ENCODE measurements at places on chromosomes 5 and 9. TPM values are rescaled to one million over a fixed set of nuclear protein-coding genes. Genes with fewer than 3 reads are reported as not detected.
A peak's percentile ranks its signal among the peaks of the same experiment; 100 is the strongest.

Gene STOM
- total RNA-seq: 199 TPM

DNA sequence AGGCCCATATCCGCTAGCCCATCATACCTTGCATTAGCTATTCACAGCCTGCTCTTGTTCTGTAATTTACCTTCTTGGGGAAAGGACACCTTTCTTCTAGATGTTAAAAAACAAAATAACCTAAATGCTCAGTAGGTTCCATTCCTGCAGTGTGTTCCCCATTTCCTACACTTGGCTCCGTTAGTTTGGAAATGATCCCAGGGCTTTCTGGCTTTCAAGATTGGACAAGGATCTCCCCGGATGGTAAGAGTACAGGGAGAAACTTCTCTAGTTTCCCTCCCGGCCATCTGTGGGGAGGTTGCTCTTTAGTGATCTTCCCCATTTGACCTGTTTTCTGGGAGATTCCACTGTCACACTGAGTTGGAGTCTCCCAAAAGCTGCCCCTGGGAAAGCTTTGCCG, 27.3 kb upstream of the STC2 start:
- DNase-seq: no peak

- no peak for DNase-seq
These were observed 14.0 kb downstream of the TMEM174 start for GRCh38 chr5:73186976-73187375.

GRCh38 chr5:143878430-143878829, 66.5 kb downstream of the HMHB1 start:
- no peak for DNase-seq

GRCh38 chr9:107749787-107750444, 260.3 kb upstream of the KLF4 start:
- DNase-seq: peak; percentile 66

GRCh38 chr9:98219364-98219716, 26.9 kb upstream of the CORO2A start:
- DNase-seq: no peak

- DNase-seq: no peak
These were observed 48.9 kb downstream of the IL31RA start for GRCh38 chr5:55900068-55900467.

GRCh38 chr5:68849906-68850305, 243.9 kb upstream of the SLC30A5 start:
- no peak for DNase-seq
